ENCODE measurements at places on chromosomes 1 and 21. TPM values are rescaled to one million over a fixed set of nuclear protein-coding genes. Genes with fewer than 3 reads are reported as not detected.

Gene TNFRSF9
- 8.1 TPM for total RNA-seq

Gene ADGRL4
- 67.2 TPM for total RNA-seq

Gene CD52
- total RNA-seq: 422 TPM

Gene SPRR5
- total RNA-seq: not detected

Gene RBM8A
- 111 TPM for total RNA-seq

Gene DTL
- total RNA-seq: 15.7 TPM

Gene COL16A1
- 12.5 TPM for total RNA-seq

Gene HAO2
- total RNA-seq: 0.25 TPM

Gene UBL4B
- total RNA-seq: not detected

Gene GJA5
- 6.5 TPM for total RNA-seq

Gene TGFBR3
- 204 TPM for total RNA-seq

DNA sequence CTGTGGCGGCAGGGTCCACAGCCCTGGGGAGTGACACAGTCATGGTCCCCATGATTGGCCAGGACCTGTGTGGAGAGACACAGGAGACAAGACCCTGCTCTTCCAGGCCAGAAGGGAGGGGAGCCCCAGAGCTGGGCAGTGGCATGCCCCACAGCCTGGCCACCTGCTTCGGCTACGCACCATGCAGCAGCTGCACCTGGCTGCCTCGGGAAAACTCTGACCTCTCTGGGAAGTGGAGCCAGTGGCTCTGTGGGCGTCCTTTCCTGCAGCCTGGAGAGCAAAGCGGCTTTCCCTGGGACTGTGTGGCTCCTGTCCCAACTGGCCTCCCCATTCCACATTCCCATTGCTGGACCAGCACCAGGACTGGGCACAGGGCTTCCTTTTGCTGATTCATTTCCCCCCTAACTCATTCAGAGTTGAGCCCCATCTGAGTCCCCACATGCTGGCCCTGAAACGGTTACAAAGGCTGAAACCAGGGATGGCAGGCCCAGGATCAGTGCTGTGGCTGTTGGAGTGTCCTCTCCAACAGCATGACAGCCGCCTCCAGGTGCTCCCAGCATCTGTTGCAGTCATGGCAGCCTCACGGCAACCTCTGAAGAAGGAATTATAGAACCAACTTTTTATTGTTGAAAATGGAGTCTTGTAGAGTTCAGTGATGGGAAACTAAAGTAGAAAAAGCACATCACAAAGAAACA, 15.0 kb downstream of the OXCT2 start:
- DNase-seq: no peak

DNA sequence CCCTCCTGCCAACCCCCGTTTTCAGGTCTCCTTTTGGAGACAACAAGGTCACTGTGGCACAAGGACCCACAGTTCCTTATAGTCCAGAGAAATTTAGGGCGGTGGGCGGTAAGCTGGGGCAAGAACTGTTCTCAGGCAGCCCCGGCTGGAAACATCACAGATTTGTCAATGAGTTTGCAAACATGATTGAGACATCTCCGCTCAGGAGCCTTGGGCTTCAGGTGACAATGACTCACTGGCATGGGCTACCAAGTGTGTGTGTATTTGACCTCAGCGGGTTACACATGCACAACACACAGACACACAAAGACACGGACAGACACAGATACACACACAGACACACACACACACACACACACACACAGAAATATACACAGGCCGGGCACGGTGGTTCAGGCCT, 58.2 kb upstream of the ABCG1 start:
- no peak for DNase-seq

DNA sequence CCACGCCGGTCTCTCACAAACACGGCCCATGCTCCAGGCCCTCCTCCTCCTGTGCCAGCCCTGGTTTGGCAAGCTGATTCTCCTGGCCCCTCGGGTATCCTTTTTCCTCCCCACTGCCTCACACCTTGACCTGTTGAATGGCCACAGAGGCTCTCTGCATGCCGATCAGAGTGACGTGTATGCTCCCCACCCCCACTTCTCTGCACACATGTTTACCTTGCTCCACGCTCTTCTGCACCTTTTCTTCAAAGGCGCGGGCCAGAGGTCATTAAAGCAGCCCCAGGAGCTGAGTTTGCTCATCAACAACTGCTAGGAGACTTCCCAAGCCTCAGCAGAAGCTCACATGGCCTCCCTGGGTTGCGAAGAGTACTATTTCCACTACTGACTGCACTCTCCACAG, 139.3 kb upstream of the EDN2 start:
- DNase-seq: no peak

- no peak for DNase-seq
Observed at GRCh38 chr1:66348776-66349175, 185.2 kb upstream of the SGIP1 start.

- no peak for DNase-seq
Observed at GRCh38 chr1:158374860-158375259, 21.2 kb downstream of the CD1E start.

- peak; percentile 36 for DNase-seq
Observed at GRCh38 chr1:4108331-4108730, 208.3 kb upstream of the C1orf174 start.

GRCh38 chr1:11341901-11342552, 69.0 kb downstream of the UBIAD1 start:
- DNase-seq: no peak

DNA sequence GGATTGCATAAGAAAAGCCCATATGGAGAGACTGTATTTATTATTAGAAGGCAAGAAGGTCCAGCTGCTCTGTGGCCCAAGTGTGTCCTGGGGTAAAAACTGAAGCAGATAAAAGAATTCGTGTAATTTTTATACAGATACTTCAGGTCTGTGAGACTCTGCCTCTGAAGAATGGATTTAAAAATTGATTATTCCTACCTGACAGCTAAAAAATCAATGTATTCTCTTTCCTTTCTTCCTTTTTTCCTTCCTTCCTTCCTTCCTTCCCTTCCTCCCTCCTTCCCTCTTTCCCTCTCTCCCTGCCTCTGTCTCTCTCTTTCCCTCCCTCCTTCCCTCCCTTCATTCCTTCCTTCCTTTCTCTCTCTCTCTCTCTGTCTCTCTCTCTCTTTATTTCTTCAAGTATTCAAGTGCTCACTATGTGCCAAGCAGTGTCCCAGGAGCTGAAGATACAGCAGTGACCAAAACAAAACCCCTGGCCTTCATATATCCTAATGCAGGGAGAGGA, 11.3 kb upstream of the MGST3 start:
- no peak for DNase-seq

DNA sequence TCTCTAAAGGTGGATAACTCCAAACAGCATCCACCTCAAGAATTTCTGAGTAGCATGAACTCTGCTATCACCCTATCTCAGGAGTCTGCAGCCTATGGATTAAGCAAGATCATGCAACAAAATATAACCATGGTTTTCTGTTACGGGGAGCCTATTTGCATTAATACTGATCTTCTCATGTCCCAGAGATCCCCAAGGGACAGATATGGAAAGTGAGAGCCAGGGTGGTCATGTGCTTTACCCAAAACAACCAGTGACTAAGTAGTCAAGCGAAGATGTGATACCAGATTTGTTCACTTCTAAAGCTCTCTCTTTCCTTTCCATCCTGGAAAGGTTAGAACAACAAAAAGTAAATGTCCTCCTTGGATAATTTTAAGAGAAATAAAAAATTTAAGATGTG, 125.1 kb downstream of the PRRX1 start:
- no peak for DNase-seq

GRCh38 chr21:32604464-32604863, 7.7 kb downstream of the CFAP298 start:
- peak; percentile 41 for DNase-seq

DNA sequence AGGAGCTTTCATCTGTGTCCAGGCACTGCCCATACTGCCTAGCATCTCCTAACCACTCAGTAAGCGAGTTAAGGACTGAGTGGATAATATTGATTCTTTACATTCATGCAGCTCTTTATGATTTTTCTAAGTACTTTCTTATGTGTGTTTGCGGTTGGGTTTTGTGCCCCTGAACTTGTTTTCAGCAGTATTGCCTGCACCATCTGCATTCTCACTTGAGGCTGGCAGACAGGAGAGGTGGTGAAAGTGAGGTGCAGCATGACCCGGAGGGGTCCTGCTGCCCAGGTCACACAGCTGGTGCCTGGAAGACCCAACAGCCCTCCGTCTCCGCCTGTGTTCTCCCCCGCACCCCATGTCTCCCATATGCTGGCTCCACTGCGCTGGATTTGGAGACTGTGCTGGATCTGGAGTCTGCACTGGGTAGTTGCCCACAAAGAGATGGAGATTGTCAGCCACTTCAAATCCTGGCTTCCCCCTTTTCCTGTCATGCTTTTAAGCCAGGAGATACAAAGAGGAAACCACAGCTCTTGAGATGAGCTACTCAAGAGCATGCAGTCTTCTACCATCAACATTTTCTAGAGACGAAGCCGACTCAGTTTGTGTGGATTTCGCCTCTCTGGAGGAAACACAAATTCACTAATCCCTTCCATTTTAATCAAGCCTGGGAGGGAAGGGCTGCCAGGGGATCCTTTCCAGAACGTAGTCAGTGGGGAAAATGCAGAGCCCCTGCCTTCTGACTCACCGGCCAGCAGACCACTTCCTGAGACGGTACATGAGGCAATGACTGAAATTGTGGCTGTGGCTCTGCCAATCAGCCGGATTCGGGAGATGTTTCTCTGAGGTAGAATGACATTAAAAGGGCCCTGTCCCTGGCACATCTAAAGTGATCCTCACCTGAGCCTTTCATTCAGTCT, 71.7 kb upstream of the ANGPTL1 start:
- DNase-seq: no peak

DNA sequence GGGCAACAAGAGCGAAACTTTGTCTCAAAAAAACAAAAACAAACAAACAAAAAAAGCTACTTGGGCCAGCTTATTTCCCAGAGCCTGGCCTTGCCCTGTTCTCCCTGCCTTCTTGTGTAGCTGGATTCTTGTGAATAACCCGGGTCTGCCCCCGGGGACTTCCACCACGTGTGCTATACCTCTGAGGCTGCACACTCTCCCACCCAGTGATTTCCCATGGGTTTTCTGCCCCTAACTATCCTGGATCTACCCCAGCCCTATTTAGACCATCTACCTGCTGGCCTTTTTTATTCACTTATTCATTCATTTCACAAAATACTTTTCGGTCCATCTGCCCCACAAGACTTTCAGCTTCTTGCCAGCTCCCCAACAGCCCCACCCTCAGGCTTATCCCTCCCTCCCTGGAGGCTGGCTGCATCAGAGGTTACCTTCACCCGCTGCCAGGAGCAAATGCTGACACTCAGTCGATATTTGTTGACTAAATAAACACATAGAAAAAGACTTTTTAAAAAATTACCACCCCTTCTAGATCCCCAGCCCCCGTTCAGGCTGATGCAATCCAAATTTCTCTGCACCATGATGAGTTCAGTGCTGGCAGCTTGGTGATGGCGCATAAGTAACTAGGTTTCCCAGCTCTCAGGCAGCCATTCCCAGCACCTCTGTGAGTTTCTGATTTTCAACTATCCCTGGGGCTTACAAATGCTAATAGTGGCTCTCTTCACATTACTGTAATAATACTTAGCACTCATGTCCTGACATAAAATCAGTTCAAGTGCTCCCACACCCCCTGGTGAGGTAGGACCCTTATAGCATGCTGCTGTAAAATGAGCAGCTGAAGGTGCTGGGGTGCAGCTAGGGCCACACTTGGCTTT, 30.7 kb upstream of the TARBP1 start:
- no peak for DNase-seq

DNA sequence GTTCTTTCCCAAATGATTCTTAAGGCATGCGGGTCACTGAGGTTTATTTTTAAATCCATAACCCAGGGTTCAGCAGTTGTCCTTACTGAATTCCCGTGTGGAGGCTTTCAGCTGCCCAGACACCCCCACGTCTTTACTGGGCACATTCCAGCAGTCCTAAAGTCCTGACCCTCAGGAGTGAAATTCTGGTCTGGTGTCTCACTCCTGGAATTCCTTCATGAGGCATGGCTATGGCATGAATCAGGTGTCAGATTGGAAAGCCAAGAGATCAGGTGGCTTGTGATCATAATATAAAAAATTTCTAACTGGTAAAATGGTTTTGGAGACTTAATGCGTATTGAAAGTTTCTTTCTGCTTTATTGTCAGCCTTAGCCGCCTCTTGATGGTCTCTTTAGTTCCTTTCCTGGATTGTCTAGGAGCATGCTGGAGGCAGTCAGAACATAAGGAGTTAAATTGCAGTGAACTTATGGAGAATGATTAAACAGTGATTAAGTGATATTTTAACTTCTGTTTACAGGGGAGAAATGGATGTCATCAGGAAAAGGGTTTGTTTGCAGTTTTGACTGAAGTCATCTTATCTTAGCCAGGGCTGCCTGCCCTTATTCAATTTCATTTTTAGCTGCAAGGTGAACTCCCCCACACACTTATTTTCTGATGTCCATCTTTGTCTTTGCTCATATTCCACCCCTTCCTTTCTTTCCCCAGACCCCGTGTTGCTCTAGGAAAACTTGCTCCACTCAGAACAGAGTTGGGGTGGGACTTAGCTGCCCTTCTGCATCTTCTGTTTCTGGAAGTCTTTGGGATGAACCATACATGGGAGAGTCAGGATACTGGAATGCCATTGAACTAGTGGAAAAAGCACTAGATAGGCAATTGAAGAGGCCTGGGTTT, 25.7 kb upstream of the MACF1 start:
- DNase-seq: no peak

- DNase-seq: no peak
Observed at GRCh38 chr1:182869241-182869666, 30.1 kb downstream of the DHX9 start.

- DNase-seq: no peak
Observed at GRCh38 chr1:183912265-183912886, 107.5 kb downstream of the RGL1 start.

GRCh38 chr1:107593501-107594209, 371.3 kb downstream of the VAV3 start:
- DNase-seq: no peak

GRCh38 chr1:76494807-76495206, 372.5 kb upstream of the ST6GALNAC5 start:
- no peak for DNase-seq

DNA sequence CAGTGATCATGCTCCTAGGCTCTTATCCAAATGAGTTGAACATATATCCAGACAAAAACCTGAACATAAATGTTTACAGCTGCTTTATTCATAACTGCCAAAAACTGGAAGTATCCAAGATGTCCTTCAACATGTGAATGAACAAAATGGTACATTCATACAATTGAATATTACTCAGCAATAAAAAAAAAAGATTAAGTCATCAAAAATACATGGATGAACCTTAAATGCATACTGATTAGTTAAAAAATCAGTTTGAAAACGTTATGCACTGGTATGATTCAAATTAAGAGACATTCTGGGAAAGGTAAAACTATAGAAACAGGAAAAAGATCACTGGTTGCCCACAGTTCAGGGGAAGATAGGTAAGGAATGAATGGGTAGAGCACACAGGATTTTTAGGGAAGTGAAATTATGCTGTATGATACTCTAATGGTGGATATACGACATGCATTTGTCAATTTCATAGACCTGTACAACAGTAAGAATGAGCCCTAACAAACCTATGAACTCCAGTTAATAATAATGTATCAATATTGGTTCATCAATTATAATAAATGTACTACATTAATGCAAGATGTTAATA, 3.1 kb downstream of the LRRC40 start:
- DNase-seq: no peak

- DNase-seq: no peak
Observed at GRCh38 chr1:3229081-3229725, 160.2 kb downstream of the PRDM16 start.

GRCh38 chr1:219441884-219442283, 171.0 kb downstream of the ZC3H11B start:
- no peak for DNase-seq

- peak; percentile 83 for DNase-seq
Observed at GRCh38 chr1:159929155-159930051, 4.1 kb upstream of the TAGLN2 start.

GRCh38 chr1:158333405-158334155, 2.2 kb upstream of the CD1B start:
- no peak for DNase-seq

All from spleen (tissue), 13 donors.